ENCODE measurements at places on chromosomes 5 and 9. TPM values are rescaled to one million over a fixed set of nuclear protein-coding genes. Genes with fewer than 3 reads are reported as not detected.
A peak's percentile ranks its signal among the peaks of the same experiment; 100 is the strongest.

Gene PRELID2
- 6.8 TPM for polyA plus RNA-seq

Gene DOK3
- polyA plus RNA-seq = 2.0 TPM

Gene WDR38
- polyA plus RNA-seq = not detected

Gene LCN2
- 4.0 TPM for polyA plus RNA-seq

Gene PBX3
- 9.5 TPM for polyA plus RNA-seq

Gene NMUR2
- polyA plus RNA-seq = not detected

Gene MARCHF3
- polyA plus RNA-seq = 0.51 TPM

Gene EGFLAM
- 0.50 TPM for polyA plus RNA-seq

Gene CCDC183
- not detected for polyA plus RNA-seq

Gene PRR7
- 4.7 TPM for polyA plus RNA-seq

Gene CEP72
- 5.8 TPM for polyA plus RNA-seq

Gene ZBTB6
- polyA plus RNA-seq = 3.5 TPM

Gene MEF2C
- polyA plus RNA-seq = 0.09 TPM

Gene C5orf52
- polyA plus RNA-seq = not detected

Gene HRH2
- not detected for polyA plus RNA-seq

Gene RGS7BP
- polyA plus RNA-seq = not detected

Gene GPR151
- polyA plus RNA-seq = not detected

DNA sequence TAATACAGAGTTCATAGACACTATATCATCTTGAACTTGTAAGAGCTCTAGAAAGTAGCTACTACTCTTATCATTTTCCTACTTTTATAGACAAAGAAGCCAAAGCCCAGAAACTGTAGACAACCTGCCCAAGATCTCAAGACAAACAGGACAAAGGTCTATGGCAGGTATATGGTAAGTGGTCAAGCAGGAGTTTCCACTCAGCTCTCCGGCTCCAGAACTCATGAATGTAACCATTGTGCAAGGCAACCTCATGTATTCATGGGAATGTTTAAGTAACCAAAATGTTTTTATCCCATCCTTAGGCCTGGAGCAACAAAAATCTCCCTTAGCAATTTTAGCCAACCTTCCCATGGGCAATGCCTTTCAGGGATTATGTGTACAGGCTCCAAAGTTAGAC lies 163.4 kb upstream of the PUM3 start:
- DNase-seq = no peak

GRCh38 chr5:132385326-132386105 lies 16.0 kb downstream of the SLC22A5 start:
- DNase-seq = no peak

- no peak for DNase-seq
These were observed 148.4 kb downstream of the C5orf15 start for GRCh38 chr5:133819977-133820471.

GRCh38 chr9:24793787-24794186 lies 248.1 kb upstream of the IZUMO3 start:
- no peak for DNase-seq

GRCh38 chr9:75601280-75601679 lies 289.2 kb upstream of the PCSK5 start:
- peak; percentile 2 for DNase-seq

DNA sequence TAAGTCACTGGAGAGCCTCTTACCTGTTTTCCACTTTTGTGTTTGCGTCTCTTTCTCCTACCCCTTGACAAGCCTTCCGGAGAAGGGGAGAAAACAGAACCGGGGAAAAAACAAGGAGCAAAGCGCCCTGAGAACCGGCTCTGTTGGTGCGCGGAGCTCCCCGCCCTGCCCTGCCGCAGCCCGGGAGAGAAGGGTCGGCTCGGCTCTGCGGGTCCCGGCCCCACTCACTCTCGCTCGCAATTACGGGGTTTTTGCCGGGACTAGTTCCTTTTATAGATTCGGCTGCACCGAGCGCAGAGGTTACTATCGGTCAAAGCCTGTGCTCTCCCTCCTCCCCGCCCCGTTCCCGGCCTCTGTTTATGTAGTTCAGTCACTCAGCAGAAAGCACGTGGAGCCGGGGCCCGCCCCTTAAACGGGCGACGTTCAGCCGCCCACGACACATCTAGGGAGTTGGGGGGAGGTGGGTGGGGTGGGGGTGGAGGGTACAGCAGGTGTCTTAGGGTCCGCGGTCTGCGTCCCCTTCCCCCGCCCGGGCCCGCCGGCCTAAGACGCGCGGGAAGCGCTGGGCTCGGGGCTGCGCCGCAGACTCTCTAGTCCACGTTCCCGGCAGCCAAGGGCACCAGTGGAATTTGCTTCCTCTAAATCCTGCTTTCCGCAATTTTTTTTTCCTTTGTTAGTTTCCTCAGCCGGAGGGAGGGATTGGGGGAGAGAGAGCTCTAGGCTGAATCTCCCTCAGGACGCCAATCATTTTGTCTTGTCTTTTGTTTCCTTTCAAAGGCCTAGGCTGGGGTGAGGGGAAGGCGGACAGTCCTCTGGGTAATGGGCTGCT lies at the start of gene ABCA1:
Gene ABCA1 (minus strand): TSS at position 244 of the 829 bp plus-strand sequence. CDS start 24,476 bp downstream, outside the sequence.
- DNase-seq = peak; percentile 76

DNA sequence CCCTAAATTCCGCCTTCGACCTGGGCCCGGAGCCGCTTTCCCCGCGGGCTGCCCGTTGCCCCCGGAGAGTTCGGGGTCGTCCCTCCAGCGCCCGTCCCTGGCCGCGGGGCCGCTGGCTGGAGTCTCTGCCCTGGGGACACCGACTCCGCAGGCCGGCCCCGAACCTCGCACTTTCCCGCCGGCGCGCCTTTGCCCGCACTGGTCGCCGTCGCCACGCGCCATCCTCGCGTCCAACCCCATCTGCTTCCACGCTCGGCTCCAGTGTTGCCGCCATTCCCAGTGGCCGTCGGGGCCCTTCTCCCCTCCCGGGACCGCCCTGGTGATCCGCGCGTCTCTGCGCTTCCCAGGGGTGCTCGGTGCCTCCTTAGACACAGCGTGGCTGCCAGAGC lies 11.0 kb downstream of the LHX3 start:
- DNase-seq = no peak

DNA sequence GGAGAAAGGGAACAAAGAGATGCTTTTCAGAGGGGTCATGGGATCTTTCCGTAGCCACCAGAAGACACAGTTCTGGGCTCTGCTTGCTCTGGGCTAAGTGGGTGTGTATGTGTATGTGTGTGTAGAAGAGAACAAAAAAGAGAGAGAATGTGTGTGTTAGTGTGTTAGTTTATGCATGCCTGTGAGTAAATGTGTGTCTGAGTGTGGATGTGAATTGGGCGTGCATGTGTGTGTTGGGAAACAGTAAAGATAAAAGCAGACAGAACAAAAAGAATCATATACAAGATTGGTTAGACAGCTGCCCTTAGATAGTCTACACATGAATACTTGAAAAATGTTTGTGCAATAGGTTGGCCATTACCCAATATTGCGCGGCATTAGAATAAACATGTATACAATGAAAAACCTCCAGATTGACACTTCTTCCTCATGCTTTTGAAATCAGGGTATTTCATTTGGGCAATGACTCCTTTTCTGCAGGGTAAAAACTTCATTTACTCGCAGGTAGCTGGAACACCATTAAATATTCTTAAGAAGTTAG lies 36.5 kb upstream of the HSPA9 start:
- no peak for DNase-seq

- no peak for DNase-seq
These were observed 74.3 kb downstream of the EPB41L4B start for GRCh38 chr9:109246533-109246932.

GRCh38 chr9:4691795-4692194 lies 12.4 kb downstream of the CDC37L1 start:
- DNase-seq = no peak

GRCh38 chr9:110048976-110049698 lies 158.8 kb downstream of the C9orf152 start:
- peak; percentile 43 for DNase-seq

GRCh38 chr5:124056326-124056990 lies 544.5 kb downstream of the CSNK1G3 start:
- DNase-seq = no peak

- DNase-seq = no peak
These were observed 320.2 kb downstream of the RFX3 start for GRCh38 chr9:3205421-3206095.

DNA sequence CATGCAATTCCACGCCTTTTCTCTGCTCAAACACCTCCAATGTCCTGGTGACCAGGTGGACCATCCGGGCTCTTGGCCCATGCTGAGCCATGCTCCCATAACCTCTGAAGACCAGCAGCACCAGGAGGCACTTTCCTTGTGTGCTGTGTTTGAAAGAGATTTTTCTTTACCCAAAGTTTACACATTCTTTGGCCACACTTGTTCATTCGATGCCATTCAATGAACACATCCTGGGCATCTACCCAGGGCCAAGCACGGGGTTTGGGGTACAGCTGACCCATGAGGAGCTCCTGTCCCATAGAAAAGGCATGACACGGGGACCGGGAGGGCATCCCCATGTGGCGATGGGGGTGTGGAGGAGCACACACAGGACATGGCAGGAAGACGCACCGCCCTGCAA lies 77.1 kb upstream of the IRX1 start:
- DNase-seq = no peak

DNA sequence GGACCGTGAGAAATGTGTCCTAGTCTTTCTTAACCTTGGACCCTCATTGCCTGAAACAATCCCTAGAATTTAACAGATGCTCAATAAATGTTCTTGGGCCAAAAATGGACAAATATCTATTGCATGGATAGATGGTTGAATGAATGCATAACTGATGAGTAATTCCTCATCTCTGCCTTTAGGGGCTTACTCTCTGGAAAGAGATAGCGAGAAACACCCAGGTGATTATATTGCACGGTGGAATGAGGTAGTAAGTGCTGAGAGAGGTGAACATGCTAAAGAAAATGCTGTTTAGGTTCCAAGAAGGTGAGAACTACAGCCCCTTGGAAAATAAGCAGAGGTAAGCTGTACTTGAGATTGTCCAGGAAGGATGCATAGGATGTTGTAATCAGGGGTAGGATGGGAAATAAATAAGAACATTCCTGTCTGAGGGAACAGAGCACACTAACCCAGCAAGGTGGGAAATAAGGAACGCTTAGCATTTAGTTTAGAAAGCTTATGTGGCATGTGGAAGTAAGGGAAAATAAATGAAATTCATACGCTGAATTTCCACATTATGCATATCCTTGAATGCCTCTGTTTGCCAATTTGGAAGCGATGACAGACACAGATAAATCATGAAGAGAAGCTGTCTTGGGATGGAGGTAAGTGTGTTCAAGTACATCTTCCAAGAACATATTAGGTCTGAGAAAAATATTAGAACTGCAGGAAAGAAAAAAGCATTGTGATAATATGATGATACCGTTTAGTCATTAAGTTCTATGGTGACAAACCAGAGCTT lies 426.6 kb downstream of the ARHGEF28 start:
- DNase-seq = peak; percentile 30

GRCh38 chr9:77731930-77732329 lies 83.8 kb upstream of the GNA14 start:
- DNase-seq = no peak

DNA sequence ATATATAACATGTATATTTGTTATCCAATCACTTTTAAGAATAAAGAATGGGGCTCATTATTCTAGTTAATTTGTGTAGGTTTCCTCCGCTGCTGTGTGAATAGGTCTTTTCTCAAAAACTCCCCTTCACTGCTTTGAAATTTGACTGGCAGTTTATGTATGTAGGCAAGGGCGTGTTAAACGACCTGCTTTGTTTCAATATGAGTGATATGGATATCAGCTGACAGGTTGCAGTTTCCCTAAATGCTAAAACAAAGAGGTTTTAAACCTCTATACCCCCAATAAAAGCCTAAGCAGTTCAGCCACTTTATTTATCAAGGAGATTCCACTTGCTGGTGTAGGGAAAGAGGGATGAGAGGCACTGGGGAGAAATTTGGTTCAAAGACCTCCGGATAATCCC lies 159.6 kb downstream of the TMEM167A start:
- DNase-seq = no peak

DNA sequence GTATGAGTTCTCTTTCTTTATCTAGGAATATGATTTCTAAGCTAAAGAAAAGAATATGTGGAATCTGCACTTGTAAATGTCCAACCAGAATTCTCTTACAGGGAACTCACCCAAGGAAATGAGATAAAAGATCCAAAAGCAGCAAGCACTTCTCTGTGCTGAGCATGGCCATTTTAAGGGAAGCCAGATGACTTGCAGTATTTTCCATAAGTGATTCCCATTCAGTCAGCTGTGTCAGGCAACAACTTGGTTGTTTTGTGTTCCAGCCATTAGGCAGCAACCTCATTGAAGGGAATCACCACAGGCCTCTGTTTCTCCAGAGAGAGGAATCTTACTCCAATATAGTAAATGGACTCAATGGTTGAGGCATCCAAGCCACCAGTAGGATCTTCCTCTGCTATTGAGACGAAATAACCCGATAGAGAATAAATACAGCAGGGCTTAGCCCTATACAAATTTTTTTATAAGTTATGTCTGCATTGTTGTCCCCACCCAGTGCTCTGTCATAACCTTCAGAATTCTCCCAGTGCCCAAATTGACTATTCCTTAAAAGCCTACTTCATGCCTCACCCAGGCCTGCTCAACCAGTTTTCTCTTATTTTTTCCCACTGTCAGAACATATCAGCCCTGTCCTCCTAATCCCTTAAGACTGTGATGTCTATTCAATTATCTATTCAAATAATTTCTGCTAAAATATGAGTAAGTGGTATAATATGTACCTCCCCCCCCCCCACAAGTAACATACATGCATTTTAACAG lies 236.6 kb downstream of the PJA2 start:
- no peak for DNase-seq

- no peak for DNase-seq
These were observed 1964.0 kb upstream of the CDH6 start for GRCh38 chr5:29229461-29229860.

- no peak for DNase-seq
These were observed 7.3 kb downstream of the BRD3 start for GRCh38 chr9:134060546-134060945.

DNA sequence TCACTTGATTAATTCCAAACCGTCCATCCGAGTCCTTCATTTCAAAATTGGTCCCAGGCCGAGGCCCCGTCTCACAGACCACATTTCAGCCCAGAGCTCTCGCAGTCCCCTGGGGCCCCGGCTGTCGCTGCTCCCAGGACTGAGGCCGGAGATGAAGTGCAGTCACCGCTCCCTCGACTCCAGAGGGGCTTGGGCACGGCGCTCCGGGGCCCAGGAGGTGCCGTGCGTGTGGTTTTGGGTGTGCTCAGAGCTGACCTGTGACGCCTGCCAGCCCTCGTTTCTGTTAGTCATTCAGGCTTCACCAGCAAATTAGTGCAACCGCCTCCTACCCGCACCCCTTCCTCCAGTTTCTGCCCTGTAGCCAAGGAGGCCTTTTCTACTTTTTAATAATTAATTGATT lies 48.7 kb upstream of the PHYKPL start:
- no peak for DNase-seq

DNA sequence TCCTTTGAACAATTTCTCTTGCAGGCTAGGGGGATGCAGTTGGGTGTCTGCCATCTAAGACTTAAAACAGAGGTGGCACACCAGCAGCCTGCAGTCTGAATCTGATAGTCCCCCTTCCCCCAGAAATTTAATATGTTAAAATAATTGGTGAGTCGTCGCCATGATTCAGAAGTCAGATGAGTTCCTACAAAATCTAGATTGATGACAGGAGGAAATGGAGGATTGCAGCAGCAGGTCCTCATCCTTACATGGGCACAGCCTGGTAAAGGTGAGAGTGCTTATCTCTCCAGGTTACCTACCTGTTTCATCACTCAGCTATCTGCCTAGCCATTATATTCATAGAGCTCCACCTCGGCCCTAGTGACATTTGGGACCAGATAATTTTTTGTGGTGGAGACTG lies 112.3 kb downstream of the PCSK1 start:
- no peak for DNase-seq

- peak; percentile 90 for DNase-seq
These were observed 113.8 kb downstream of the MSX2 start for GRCh38 chr5:174837919-174838902.

GRCh38 chr5:17888155-17888554 lies 253.9 kb downstream of the TAF11L14 start:
- no peak for DNase-seq

- DNase-seq = no peak
These were observed 20.6 kb upstream of the AUH start for GRCh38 chr9:91382298-91382697.
